Mesangial cell (primary cell): ENCODE measurements at places on chromosomes 6 and 20. TPM values are rescaled to one million over a fixed set of nuclear protein-coding genes. Genes with fewer than 3 reads are reported as not detected.

B3GALT4 gene
- total RNA-seq = 3.7 and 16.6 TPM in 2 replicates

IL20RA gene
- total RNA-seq = 1.1 and 1.8 TPM in 2 replicates

DNAAF9 gene
- total RNA-seq = 4.7 and 13.1 TPM in 2 replicates

STMND1 gene
- total RNA-seq = not detected in 2 replicates

NOX3 gene
- total RNA-seq = not detected in 2 replicates

FERMT1 gene
- 5.6 and 12.7 TPM in 2 replicates for total RNA-seq

TMEM244 gene
- total RNA-seq = not detected in 2 replicates

AVP gene
- total RNA-seq = not detected in 2 replicates

MCHR2 gene
- total RNA-seq = not detected in 2 replicates

IL22RA2 gene
- total RNA-seq = not detected in 2 replicates

ADGB gene
- total RNA-seq = not detected in 2 replicates

TP53INP2 gene
- total RNA-seq = 6.4 and 19.5 TPM in 2 replicates

VWA7 gene
- total RNA-seq = 0.81 and 9.8 TPM in 2 replicates

BPHL gene
- 11.7 and 14.3 TPM in 2 replicates for total RNA-seq

EDN3 gene
- not detected in 2 replicates for total RNA-seq
